GM18507 (cell line): ENCODE measurements at places on chromosomes 11 and 22.

DNA sequence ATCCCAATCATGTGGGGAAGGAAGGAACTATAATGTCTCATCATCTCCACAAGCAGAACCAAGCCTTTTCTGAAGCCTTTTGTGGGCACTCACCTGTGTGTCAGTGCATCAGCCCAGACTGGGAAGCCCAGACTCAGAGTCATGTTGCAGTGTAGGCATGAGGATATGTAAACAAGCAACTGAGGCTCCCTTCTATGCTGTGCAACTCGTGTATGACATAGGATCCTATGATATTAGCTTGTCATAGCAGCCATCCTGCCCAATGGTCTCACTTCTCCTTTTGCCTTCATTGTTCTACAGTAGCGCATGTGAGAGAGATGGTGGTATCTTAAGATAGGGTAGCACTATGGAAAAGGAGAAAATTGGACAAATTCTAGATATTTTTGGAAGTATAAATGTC, 103.4 kb upstream of the OLFML1 start:
- no peak for DNase-seq

DNA sequence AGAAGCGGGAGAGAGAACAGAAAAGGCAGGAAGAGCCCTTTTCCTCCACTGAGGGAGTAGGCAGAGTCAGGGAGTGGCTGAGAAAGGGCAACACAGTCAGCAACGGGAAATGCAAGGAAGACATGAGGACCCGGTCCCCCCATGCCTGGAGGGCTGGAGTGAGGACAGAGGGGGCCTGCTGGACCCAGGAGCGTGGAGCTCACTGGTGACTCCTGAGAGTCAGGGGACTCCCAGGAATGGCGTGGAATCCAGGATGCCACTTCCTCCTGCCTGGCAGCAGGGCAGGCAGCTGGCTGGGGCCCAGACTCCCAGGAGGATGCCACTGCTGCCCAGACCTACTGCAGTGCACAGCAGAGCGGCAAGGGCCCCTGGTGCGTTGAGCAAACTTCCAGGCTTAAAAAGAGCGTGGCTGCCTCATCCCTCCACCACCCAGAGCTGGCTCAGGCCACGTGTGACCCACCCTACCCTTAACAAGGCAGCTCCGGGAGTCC, 11.3 kb downstream of the C11orf21 start:
- no peak for DNase-seq

DNA sequence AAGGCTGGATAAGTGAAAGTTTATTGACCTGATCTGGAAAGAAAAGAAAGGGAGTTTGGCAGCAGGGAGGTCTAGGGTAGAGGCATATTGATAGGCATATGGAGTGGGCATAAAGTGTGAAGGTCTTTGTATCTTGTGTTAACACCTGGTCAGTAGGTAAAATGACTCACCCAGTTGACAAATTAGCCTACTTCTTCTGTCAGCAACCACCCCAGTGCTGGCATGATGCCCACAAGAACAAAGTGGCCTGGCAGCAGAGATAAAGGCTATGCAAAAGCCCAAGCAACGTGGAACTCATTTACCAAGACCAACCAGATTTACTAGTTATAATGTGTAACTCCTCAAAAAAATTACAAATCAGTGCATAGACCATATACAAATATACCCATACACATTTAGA, 4.9 kb downstream of the OR10A3 start:
- DNase-seq, result no peak

DNA sequence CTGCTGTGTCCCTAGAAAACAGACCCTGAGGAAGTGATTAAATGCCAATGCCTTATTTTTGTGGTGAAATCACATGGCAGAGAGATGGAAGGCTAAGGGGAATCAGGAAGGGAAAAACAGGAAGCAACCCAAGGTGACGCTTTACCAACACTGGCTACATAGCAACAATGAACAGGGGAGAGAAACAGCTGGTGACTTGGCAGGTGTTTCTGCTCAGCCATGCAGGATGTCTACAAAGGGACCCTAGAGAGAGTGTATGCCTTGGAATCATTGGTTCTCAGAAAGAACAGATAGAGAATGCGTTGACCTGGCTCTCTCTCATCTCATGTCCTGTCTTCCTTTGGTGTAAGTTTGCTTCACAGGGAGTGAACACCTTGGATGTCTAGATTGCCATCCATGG, 911.9 kb downstream of the OPCML start:
- no peak for DNase-seq

DNA sequence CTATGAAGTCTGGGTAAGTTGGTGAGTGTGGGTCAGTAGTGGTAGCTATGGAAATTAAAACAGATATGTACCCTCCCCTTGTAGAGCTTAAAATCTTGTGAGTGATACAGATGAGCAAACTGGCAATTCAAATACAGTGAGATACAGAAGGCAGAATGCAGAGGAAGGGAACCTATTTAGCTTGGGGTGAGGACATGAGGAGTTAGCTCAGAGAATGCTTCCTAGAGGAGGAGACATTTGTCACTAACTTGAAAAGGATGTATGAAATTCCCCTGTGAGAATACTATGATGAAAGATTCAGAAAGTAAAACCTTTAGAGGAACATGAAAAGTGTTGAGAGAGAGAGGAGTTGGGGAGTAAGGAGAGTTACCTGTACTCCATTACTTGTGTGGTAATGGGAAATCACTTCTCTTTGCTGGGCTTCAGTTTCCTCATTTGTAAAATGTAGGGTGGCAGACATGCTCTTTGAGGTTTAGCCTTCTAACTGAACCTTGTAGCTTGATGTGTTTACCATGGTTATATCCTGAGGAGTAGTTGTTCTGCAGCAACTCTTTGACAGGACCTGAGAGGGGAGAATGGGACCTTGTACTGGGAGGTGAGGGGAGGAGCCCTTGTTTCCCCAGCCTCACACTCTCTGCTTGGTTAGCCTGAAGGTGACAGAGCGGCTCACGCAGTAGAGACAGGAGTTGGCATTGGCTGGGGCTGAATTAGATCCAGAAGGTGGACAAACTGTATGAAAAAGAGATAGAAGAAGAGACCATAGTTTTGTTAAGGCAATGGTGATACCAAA, 17.9 kb downstream of the SWAP70 start:
- no peak for DNase-seq
